ENCODE measurements at places on chromosomes 4 and X.

GRCh38 chr4:21726255-21726815 lies 222.2 kb downstream of the KCNIP4 start:
- no peak for DNase-seq

GRCh38 chr4:107017443-107018343 lies 18.4 kb downstream of the DKK2 start:
- no peak for DNase-seq

DNA sequence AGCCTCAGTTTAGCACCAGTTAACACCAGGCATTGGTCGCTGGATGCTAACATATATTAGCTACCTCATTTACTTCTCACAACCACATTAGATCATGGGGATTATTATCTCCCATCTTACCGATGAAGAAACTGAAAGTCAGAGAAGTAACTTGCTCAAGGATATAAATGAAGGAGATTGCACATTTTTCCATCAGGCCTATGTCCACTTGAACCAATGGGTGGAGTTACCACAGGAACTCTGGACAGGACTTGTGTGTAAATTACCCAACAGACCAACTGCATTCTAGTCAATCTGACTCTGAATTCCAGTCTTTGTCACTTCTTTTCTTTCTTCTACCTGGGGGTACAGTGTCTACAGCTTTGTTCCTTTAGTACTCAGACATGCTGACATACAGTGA lies 1.8 kb downstream of the LNX1 start:
- DNase-seq = no peak

GRCh38 chr4:53748328-53748772 lies 157.1 kb upstream of the LNX1 start:
- DNase-seq = no peak

DNA sequence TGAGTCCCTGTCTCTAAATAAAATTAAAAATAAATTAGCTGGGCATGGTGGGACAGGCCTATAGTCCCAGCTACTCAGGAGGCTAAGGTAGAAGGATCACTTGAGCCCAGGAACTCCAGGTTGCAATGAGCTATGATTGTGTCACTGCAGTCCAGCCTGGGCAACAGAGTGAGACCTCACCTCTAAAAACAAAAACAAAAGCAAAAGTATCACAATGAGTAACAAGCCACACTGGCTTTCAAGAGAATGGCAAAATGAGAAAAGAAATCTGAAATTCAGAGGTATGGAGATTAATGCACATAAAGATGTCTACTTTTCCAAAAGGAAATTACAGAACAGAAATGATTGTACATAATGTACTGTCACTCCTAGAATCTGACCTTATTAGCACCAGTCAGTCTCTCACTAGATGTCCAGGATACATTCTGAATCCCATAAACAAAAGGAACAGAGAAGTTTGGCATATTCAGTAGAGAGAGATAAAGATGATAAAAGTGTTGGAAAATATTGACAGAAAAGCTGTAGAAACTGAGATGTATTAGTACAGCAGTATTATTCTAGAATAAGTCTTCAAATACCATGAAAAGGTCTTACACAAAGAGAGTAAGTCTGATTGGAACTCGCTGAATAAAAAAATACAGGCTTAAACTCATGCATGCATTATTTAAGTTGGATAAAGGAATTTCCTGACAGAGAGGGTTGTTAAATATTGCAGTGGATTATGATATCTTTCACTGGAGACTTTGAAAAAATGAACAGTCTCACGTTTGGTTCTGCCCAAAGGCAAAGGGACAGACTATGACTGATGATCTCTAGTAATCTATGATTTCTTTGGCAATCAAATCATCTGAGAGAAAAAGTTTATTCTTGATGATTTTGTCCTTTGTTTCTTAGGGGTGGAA lies 102.5 kb downstream of the SH3RF1 start:
- no peak for DNase-seq

DNA sequence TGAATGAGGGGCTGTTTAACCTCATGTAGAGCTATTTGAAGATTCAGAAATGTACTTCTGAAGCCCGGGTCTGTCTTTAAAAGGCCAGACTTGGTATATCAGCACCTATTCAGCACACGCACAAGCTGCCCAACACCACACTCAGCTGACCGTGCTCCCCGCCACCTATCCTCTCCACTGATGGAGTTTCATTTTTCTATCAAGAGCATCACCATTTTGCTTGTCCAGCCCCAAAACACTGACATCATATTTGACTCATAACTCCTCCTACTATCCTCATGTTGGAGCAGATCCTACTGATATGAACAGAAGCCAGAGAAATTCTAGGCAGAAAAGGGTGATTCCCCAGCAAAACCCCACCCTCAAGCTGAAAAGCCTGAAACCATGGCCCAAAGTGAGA lies 100.3 kb downstream of the SORBS2 start:
- no peak for DNase-seq

DNA sequence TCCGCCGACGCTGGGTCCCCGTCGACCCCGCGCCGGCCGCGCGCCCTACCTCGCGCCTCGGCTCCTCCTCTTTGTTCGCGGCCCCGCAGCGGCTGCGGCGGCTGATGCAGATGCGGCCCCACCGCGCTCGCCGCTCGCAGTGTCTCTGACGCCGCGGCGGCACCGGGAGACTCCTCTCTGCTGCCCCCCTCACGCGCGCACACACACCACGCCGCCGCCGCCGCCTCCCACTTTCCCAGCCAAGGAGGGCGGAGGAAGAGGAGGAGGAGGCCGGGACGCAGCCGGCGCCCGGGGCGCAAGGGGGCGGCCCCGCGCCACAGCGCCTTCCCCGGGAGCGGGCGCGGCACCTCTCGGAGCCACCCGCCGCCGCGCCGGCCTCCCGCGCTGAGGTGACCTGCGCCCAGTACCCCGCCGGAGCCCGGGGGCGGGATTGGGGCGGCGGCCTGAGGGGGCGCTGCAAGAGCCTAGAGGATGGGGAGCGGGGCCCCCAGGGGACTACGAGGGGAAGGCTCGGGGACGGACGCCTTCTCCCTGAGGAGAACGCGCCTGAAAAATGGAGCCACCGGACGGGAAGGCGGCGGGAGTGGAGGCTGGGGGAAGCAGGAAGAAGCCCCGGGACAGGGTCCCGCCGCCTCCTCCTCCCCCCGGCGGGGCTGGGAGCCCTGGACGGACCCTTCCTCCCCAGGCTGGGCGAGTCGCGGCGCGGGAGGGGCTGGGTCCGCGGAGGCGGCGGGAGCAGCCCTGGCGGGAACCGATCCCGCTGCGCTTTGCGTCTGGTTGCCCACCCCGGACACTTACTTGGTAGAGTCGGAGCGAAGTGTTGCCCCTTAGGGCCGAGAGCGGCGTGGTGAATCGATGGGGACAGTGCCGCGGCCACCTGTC lies at the start of gene SH3RF1:
TSS of gene SH3RF1 (minus strand) at position 147 of the 882 bp plus-strand sequence. CDS start 1,744 bp downstream, outside the sequence.
- no peak for DNase-seq

DNA sequence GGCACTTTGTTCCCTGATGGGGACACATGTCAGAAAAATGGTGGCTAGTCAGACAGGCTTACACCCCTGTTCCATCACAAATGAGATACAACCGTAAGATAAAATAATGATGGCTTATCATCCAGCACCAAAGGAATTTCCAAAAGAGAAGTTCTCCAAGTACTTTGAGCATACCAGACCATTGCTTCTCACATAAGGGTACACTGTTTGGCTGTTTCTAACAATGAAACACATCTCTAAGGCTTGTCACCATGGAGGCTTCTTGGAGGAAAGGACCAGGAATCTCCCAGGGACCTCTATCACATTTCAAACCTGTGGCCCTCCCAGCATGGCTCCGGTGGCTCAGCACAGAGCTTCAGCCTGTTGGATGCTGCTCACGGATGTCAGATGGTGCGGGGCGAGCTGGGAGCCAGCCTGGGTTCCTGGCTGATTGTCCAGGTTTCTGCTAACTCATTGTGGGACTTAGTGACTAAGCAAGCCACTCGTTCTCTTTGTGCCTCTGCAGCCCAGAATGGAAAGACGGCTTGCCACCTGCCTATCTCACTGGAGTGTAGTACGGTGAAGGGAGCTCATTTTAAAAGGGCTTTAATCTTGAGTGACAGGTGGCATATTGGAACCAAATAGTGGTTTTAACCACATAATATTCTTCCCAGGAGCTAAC lies 54.5 kb downstream of the FHDC1 start:
- DNase-seq = no peak

DNA sequence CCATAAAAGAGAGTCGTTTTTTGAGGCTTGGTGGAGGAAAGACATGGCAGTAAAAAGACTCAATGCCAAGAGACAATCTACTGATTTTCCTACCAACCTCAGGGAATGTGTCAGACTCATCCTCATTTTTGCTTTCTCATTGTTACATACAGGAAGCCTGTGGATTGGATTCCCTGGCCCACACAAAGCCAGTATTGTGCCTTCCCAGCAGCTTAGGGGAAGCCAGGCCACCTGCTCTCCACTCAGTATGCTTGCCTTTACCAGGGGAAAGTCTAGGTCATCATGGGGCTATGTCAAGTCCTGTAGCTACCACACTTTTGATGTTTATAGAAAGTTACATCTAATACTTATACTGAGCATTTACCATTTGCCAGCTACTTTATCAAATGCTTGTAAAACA lies 11.0 kb downstream of the BMX start:
- no peak for DNase-seq

- peak; percentile 43 for DNase-seq
Observed at GRCh38 chrX:10620121-10620699, at the start of gene MID1. Gene MID1 (minus strand): TSS chrX:10620585. CDS start chrX:10567547, 53,038 bp downstream.

DNA sequence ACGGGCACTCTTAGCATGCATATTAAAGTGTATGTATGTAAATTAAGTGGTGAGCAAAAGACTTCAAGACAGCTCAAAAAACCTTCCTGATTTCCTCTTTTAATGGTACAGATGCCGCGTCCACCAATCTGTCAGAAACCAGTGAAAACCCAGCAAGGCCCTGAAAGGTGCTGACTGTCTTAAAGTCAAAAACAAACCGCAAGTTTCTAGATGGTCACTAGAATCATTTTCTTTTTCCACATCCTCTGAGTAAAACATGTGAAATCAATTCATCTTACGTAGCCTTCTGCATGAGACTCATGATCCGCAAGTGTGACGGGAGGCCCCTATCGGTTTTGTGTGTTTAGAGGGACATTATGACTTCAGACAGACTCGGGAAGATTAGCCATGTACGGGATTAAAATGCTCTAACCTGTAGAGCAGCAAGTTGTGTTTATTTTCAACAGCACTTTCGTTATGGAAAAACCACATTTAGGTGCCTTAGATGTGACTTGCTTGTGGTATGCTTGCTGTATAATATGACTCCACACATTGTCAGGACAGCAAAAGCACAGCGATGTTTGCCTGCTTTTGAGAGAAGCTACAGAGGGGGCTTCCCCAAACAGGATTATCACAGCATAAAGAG lies 88.2 kb upstream of the STS start:
- no peak for DNase-seq

- no peak for DNase-seq
Observed at GRCh38 chr4:153260132-153260531, 55.9 kb downstream of the TRIM2 start.

DNA sequence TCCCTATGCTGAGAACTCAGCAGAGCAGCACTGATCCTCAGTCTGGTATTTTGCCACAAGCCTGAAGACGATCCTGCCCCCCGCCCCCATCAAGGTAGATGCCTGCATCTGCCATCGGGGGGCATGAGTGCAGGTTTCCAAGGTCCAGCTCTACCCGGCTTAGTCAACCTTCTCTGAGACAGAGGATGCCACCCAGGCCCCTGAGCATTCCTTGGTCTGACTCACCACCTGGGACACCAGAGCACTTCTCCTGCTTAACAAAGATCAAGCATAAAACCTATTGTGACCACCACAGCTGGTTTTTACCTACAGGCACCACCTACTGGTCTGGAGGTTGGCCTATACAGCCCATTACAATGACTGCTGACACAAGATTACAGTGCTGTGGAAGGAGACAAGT lies 1168.1 kb downstream of the PCDH19 start:
- no peak for DNase-seq
